ENCODE measurements at places on chromosomes 6 and 20.

- DNase-seq: no peak
Observed at GRCh38 chr6:31418251-31418650, 14.9 kb downstream of the MICA start.

- DNase-seq: no peak
Observed at GRCh38 chr6:11835065-11835464, 56.5 kb upstream of the ADTRP start.

- no peak for DNase-seq
Observed at GRCh38 chr20:24942679-24943078, 6.4 kb upstream of the CST7 start.

DNA sequence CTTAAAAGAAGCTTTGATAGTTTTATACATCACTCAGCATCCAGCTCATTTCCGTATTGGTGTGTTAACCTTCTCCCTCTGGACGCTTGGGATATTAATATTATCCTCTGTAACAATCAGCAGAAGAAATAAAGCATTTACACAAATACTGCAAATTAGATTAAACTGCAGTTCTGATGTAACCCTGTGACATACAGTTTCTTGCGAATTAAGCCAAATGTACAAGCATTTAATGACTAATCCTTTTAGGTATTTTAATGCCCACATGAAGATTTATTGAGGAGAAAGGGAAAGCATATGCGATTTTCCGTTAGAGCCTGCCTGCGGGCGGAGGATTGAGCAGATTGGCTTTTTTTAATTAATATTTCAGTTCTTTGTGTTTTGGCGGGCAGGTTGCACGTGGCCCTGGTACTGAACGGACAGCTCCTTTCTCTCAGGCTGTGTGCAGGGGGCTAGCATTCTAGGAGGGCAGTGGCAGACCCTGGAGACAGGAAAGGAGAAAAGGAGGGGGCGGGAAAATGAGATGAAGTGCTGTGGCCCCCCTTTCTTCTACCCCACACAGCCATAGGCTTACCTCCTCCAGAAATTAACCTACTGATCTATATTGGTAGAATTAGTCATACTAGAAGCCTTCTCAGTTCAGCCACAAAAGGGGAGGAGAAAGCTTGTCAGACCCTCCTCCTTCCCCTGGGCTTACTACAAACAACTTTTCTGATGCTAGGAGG lies 14.1 kb upstream of the TFAP2D start:
- DNase-seq: no peak

DNA sequence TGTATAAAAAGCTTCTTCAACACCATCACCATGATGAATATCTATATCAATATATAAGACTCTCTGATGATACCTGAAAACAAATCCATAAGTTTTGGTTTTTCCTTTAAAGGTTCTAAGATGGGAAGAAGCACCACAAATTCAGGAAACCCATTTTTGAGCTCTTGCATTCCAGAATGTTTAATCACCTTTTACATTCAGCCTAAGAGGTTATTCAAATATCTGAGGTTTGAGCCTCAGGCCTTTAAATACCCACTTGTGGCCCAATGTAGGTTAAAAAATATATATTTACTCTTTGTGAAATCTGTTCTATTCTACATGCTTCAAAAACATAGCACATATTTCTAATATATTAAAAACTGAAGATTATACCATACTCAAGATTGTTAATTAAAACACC lies 17.6 kb downstream of the HDAC2 start:
- DNase-seq: no peak

GRCh38 chr6:152099446-152100182 lies 292.1 kb downstream of the ESR1 start:
- DNase-seq: no peak

DNA sequence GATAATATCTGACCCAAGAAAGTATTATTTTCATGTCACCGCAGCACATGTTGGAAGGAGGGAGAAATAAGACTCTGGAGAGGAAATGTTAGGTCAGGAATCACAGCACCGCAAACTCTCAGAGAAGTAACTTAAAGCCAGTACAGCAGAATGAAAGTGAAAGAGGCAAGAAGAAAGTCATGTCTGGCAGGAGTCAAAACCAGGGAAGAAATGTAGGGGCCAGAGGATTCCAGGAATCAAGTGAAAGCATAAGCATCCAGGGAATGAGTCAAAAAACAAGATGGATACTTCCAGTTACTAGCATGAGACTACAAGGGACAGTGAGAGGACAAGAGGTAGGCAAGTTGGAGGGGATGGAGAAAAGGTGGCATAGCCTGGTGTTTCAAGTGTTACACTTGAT lies 80.4 kb downstream of the AK9 start:
- DNase-seq: no peak

- no peak for DNase-seq
Observed at GRCh38 chr6:134004714-134005113, 47.7 kb downstream of the SLC2A12 start.

DNA sequence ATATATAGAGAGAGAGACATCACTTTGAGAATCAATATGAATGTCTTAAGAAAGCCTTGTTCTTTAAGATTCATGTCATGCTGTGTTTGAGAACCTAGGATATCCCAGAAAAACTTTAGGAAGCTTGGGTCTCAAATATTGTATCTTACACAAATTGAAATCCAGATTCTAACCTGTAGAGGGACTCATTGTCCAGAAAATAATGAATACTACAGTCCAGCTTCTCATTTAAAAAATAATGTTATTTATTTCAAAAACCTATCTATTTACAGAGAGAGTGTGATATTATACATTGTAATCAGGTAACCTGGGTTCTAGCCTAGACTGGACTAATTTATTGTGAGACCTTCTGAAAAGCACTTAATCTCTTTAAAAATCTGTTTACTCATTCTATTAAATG lies 4.2 kb downstream of the RFX6 start:
- DNase-seq: no peak

DNA sequence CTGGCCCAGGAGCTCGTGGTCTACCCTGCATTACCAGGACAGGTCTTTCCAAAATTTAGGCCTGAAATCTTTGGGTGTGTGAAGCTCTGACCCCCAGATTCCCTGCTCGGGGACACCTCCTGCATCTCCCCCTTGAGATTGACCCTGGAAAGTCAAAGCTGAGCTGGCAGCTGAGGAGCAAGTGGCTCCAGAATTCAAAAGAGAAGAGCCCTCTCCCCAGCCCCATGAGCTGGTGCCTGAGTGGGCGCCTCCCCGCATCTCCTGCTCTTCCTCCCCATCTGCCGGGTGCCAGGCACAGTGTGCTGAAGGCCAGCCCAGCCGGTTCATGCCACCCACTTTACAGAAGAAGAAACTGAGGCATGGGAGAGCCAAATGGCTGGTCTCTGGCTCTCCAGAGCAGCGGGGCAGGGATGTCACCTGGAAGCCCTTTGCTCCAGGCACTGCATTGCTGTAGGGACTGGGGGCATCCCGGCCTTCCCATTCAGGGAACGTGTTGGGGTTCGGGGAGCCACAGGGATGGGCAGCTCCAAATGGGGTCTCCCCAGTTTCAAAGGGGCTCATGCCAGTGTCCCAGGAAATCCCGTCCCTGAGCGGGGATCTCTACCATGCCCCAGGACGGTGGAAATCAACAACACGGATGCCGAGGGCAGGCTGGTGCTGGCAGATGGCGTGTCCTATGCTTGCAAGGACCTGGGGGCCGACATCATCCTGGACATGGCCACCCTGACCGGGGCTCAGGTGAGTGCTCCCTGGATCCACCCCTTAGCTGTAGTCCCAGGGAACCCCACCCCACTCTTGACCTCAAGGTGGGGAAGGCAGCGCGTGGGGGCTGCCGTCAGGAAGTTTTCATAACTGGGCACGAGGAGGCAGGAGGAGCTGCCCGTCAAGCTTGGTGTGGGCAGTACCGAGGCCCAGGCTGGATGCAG lies 20.5 kb downstream of the NPEPL1 start:
- DNase-seq: no peak

DNA sequence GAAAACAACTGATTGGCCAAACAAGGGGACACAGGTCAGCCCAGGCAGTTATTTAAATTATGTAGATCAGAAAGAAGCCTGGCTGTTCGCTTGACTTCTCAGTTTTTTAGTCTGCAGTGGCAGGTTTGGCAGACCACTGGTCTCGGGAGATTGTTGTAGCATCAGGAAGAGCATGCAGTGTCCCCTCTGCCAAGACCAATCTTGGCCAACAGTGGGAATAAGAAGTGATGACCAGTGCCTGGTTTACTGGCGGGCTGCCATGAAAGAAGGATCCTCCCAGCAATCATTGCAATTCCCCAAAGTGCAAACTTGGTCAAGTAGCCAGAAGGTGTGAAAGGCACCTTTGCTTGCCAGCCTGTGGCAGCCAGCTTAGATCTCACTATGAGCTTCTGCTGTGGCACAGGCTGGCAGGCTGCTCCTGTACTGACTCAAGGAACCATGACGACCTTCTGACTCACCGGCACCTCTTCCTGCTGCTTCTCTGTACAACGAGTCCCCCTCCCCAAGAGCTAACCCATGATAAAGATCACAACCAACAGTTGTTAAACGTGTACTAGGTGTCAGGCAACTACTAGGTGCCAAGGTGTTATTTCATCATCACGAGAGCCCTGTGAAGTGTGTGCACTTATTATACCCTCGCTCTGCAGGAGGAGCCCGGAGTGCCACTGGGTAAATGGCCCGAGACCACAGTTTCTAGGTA lies 76.8 kb upstream of the DUSP22 start:
- peak; percentile 50 for DNase-seq

- DNase-seq: no peak
Observed at GRCh38 chr6:53825532-53826321, 30.9 kb downstream of the LRRC1 start.

DNA sequence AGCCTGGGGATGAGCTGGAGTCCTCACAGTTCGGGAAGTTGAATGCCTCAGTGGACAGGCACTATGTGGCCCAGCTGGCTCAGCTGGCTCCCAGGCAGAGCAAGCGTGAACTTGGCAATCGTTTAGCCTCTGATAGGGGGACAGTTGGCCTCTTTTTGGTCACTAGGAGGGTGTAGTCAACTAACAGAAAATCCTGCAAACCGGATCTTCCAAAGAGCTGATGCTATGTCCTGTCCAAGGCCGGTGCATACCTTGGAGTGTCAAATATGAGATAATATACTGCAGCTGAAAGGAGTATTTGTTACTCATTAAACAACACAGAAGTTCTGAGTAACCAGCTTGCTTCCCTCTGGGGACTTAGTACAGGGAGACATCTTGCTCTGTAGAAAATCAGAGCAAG lies 126.2 kb upstream of the EXOC2 start:
- no peak for DNase-seq

DNA sequence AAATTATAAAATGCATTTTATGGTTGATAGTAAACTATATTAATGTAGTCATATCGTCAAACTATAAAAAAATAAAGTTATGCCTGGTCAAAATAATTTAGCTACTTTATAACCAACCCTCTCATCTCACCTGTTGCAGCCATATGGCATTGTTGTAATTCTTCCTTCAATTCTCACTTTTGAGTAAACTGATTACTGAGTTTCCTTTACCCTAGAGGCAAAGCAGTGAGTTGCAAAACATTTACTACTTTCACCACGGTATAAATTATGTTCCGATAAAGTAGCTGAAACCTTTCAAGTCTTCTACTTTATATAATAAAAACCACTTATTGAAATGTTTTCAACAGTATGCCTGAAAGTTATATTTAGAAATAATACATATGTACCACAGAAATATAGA lies 113.8 kb downstream of the AHI1 start:
- DNase-seq: no peak

DNA sequence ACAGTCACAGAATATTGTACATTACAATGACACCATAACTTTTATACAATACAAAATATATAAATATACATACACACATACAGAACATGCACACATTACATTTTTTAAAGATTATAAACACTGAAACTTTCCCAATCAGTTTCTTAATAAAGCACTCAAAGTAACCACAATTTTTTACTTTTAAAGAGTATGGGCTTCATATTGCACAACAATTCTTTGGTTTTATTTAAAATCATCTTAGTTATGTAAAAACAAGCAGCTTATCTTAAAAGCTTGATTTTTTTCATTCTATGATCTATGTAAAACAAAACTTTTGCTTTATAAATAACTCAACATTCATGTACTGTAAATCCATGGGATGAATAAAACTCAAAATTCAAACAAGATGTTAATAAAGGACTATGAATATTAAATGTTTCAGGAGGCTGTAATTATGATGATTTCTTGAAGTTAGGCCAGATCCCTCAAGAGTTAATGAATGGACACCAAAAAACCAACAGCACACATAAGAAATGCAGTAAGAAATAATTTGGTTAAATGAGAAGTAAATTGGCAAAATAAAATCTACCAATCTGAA lies 93.1 kb upstream of the BCLAF1 start:
- no peak for DNase-seq

GRCh38 chr20:11672959-11673358 lies 244.7 kb upstream of the BTBD3 start:
- no peak for DNase-seq

DNA sequence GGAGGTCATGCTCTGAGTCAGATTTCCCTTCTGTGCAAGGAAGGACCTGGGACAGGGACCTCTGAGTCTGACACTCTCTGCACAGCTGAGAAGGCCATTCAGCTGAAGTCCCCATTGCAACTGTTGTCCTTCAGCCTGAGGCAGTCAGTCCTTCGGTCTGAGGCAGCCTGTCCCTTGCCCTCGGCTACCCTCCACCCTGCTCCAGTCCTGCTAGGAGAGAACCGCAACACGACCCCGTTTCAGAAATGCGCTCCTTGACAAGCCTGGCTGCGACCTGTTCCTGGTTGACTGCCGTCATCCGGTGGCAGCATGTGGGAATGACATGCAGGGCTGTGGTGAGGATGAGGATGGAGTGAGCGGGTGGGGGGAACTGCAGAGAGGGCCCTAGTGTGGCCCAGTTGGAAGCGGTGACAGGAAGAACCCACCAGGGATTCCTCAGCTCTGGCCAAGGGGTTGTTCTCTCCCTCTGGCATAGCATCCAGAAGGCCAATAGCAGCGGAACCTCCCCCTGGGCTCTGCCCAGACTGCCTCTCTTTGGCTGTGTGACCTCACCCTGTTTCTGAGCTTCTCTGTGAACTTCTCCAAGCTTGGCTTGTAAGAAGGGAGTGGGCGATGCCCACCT lies 40.3 kb upstream of the ANGPT4 start:
- peak; percentile 73 for DNase-seq

GRCh38 chr6:113017353-113017752 lies 670.2 kb downstream of the RFPL4B start:
- DNase-seq: no peak

GRCh38 chr6:1110941-1111349 lies 201.0 kb upstream of the FOXQ1 start:
- no peak for DNase-seq

- no peak for DNase-seq
Observed at GRCh38 chr20:34062570-34063482, 49.2 kb downstream of the EIF2S2 start.

- no peak for DNase-seq
Observed at GRCh38 chr6:105817370-105817769, 268.8 kb upstream of the PRDM1 start.
